ENCODE measurements at places on chromosomes 7 and 10. TPM values are rescaled to one million over a fixed set of nuclear protein-coding genes. Genes with fewer than 3 reads are reported as not detected.

The AGR2 gene
- total RNA-seq: not detected

The PILRA gene
- total RNA-seq: 7.3 TPM

The NOLC1 gene
- 191 TPM for total RNA-seq

The MMD2 gene
- total RNA-seq: not detected

The KNDC1 gene
- total RNA-seq: 19.3 TPM

The NFKB2 gene
- 20.4 TPM for total RNA-seq

The PHYH gene
- total RNA-seq: 23.2 TPM

The BTAF1 gene
- 39.1 TPM for total RNA-seq

Measured in H1 (cell line).